Progenitor cell of endocrine pancreas (in vitro differentiated cells): ENCODE measurements at places on chromosomes 7 and 10.

DNA sequence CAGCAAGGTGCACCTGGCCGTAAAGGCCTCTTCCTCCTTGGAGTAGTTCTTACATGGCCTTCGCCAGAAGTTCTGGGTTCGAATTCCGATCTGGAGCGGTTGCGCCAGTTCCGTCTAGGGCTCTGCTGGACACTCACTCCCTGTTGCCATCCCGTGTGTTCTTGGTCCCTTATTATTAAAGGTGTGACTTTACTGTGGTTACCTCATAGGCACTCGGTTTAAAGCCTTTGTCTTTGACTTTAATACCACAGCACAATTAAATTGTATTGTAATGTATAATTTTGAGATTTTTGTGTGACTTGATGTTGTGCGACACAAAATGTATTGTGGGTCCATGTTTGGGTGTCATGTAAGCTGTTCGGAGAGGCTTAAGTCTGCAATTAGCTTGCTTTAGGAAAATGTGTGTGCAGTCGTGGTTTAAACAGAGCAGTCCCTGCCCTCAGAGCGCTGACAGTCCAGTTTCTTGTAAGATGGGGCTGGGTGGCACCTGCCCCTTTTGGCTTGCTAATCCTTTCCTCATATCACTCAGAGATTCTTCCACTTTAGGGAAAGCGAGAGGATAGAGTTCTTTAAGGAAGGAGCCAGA is 919 bp downstream of the INPP5F start:
- DNase-seq = no peak

DNA sequence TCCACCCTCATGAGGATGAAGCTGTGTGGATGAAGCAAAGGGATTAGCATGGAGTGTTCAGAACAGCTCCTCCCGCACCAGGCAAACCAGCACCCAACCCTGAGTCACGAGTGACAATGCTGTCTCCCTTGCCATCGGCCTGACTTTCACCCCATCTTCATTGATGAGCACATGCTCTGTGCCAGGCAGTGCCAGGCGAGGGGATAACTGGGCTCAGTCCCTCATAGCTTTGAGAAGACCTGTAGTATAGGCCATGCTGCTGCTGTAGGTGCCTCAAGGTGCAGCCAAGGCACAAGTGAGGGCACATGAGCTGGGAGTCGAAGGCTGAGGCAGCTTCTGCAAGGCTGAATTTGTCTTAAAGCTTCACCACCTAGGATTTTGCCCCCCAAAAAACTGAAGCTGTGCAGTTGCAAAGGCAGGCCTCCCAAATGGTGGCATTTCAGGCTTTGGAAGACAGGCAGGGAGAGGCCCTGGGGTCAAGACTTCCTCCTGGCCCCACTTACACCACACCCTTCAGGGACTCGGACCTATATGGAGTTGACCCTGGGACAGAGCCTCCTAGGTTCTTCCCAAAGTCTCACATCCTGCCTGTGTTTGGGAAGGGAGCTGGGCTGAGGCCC is 54.2 kb upstream of the GDF10 start:
- DNase-seq = no peak

DNA sequence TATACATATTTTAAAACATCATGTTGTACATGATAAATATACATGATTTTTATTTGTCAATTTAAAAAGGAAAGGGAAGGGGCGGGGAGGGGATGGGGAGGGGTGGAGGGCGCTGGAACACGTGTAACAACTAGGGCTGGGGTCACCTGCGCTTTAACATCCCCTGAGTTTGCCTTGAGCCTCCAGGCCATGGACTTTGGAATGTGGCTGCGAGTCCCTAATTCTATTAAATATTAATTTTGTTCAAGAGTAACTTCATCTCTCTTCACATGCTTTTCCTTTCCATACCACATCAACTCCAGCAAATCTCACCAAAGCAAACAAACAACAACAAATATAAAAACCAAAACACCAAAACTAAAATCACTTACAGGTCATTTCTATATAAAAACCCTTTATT is 10.6 kb downstream of the IFIT5 start:
- DNase-seq = no peak

DNA sequence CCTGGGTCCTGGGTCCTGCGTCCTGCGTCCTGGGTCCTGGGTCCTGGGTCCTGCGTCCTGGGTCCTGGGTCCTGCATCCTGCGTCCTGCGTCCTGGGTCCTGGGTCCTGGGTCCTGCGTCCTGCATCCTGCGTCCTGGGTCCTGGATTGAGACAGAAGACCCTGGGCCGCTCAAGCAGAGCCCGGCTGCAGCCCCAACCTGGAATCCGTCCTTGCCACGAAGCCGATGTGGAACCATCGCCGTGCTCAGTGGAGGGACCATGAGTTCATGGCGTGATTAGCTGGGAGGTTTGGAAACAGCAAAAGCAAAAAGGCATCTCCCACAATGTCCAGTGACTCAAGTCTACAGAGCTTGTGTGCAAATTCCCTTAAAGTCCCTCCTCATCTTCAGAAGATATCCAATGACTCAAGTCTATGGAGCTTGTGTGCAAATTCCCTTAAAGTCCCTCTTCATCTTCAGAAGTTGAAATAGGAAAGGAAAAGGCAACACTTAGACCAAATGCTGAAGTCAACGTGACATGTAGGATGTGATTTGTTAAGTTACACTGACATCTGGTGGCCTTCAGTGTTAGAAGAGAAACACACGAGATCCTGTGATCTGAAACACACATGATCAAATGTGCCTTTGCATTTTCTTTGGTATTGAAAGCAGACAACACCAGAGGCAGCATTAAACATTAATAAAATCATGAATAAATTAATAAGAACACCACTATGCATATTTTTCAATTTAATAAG is 179.9 kb downstream of the PTPRN2 start:
- no peak for DNase-seq

GRCh38 chr7:121833991-121834390 is 39.0 kb upstream of the PTPRZ1 start:
- no peak for DNase-seq

GRCh38 chr7:55526770-55527169 is 45.5 kb downstream of the VOPP1 start:
- DNase-seq = no peak

GRCh38 chr10:43782814-43783213 is 134.1 kb upstream of the ZNF32 start:
- no peak for DNase-seq

- DNase-seq = no peak
Measured at GRCh38 chr10:113709221-113709838, 29.6 kb downstream of the CASP7 start.

DNA sequence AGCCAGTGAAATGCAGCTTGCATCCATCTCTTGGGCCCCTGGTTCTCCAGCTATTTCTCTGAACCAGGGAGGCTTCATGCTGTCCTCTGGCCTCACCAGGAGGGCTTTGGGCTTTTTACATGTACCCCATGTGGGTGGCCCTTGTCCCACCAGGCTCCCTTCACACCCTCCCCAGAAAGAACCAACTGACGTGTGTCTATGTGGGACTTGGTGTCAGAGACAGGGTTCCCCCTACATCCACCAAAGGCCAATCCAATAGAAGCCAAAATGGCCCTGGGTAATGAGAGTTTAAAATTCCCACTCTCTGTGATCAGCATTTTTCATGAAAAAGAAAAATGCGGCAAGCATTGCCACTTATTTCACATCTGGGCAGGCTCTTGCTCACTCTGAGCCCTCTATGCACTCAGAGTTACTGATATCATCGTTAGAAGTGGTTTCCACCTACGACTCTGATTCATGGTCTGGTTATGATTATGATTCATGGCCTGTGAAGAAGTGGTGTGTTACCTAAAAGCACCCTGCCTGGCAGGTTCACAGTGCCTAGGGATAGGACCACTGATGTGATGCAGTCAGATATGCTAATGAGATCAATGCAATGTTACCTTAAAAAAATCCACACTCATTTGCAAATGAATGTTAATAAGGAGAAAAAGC is 133.5 kb downstream of the BUB3 start:
- no peak for DNase-seq

DNA sequence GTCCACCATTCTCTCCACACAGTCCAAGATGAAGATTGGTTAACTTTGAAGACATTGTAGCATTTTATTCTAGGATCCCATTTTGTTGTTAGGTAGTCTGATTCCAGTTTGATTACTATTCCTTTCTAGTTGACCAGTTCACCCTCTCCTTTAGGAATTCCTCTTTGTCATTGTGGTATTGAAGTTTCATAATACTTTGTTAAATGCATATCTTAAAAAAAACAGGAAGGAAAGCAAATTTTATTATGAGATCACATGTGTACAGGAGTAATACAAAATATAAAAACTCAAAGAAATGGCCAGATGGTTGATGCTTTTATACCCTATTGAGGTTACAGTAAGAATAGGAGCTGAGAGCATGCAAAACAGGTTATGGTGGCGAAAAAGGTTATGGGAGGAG is 15.5 kb upstream of the SEMA3C start:
- no peak for DNase-seq

GRCh38 chr10:97199152-97199551 is 13.4 kb upstream of the SLIT1 start:
- no peak for DNase-seq
